ENCODE measurements at places on chromosomes 6 and 20.
A peak's percentile ranks its signal among the peaks of the same experiment; 100 is the strongest.

DNA sequence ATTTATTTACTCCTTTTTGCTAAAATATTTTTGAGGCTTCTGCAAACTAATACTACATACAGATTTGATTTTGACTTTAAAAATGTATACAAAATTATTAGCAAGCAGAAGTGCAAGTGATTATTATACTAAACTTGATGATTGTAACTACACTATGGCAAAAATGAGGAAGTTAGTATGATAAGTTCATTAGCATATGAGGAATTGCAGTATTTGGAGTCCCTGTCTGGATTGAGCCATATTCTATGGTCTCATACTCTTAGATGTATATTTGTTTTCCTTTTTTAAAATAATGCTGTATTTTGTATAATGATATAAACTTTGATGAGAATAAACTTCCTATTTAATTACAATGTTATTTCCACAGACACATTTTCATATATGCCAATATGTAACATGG is 13.9 kb downstream of the CRISP3 start:
- no peak for DNase-seq

DNA sequence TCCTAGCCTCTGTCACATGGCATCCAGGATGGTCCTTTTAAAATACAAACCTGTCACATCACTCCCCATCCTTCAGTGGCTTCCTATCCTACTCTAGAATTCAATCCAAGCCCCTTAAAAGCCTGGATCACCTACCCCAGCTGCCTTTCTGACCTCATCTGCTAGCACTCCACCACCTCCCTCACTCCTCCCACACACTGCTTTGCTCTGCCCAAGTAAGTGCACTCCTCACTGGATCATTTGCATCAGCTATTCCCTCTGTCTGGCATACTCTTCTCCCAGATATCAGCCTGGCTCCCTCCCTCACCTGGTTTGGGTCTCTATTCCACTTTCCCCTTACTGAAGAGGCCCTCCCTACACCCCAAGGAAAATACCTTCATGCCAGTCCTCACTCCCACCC is 10.5 kb downstream of the C6orf136 start:
- DNase-seq: no peak

- DNase-seq: no peak
Observed at GRCh38 chr6:156808287-156808686, 31.1 kb downstream of the ARID1B start.

GRCh38 chr6:16305788-16306187 is 67.4 kb downstream of the GMPR start:
- DNase-seq: no peak

DNA sequence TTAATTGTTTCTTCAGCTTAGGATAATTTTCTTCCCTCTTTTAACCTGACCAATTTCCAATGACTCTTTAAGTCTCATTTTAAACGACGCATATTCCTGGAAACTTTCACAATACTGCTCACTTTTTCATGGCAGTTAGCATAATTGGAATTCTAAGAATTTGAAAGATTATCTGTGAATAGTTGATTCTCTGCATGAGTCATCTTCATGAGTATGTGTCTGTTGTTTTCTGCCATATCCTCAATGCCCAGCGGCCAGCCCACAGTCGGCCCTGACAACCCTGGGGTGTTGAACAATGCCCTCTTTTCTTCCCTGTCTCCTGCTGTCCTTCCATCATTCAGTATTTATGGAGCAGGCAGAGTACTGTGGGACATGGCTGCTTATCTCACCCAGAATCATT is 554.2 kb downstream of the CDH26 start:
- no peak for DNase-seq

DNA sequence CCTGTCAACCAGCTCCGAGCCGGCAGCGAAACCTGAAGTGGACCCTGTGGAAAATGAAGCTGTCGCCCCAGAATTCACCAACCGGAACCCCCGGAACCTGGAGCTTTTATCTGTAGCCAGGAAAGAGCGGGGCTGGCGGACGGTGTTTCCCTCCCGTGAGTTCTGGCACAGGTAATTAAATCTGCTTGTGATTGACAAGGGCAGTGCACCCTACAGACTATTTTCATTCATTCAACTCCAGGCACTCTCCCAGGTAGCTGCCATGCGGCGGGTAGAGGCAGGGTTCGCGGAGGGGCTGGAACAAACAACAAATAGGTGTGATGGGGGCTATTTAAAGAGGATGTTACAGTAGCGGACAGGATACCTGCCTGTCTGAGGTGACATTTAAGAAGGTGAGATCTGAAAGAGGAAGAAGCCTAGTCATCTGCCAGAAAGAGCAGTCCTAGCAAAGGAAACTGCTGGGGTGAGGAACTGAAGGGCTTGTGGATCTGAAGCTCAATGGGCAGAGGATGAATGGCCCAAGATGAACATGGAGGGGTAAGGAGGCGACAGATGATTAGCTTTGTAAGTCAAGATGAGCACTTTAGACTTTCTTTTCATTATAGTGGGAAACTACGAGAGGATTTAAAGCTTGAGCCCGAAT is 810 bp downstream of the MRPL18 start:
- DNase-seq: peak; percentile 28

- DNase-seq: no peak
Observed at GRCh38 chr20:63919130-63919529, 24.2 kb downstream of the DNAJC5 start.

GRCh38 chr6:159118924-159119323 is 50.3 kb upstream of the FNDC1 start:
- DNase-seq: no peak

GRCh38 chr6:97462938-97463598 is 180.1 kb upstream of the MMS22L start:
- DNase-seq: no peak

- no peak for DNase-seq
Observed at GRCh38 chr6:27604986-27605385, 132.1 kb upstream of the ZNF184 start.

DNA sequence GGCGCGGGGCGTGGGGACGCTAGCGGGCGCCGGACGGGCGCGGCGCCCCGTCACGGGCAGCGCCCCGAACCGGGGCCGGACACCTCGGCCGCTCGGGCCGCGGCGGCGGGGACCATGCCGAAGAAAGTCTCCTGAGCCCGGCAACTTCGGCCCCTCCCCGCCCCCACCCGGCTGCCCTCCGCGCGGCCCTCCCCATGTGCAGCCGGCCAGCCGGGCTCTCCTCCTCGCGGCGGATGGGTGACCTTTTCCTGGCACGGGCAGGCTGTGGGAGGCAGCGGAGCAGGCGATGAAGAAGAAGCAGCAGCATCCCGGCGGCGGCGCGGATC is 278 bp downstream of the UST start:
- DNase-seq: peak; percentile 36

DNA sequence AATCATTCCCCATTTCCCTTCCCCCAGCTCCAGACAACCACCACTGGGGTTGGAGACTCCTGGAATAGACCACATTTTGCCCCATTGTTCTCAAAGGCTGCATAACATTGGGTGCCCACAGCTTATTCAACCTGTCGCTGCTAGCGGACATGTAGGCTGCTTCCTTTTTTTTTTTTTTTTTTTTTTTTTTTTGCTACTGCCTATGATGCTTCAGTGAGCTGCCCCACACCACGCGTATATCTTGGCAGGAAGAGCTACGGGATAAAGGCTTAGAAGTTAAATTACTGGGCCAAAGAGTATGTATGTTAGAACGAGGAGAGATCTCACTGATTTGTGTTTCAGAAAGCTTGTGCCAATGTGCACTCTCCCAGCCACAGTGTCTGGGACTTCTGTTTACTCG is 7.0 kb downstream of the LBP start:
- DNase-seq: no peak

DNA sequence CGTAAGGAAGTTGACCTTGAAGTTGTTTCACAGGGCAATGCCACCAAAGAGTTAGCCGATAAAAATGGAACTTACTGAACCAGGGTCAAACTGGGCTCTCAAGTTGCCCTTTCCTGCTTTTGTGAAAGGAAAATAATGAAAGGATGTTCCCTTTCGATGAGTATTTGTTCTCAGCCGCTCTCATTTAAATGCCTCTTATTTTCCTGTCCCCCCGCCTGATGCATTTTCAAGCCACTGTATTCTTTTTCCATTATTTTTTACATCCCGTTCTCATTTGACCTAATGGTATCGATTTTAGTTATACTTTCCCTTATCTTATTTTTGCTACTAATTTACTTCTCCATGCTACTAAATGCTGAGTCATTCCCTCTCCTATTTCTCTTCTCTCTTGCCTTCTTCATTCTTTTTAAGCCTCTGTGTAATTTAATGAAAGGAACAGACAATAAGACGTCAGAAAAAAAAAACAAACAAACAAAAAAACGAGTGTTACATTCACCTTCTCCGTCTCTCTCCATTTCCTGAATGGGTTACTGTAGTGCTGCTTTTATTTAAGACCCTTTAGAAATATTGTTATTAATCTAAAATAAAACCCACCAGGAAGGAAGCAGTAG is 655 bp upstream of the NDUFAF4 start:
- DNase-seq: no peak

- DNase-seq: no peak
Observed at GRCh38 chr6:35428421-35429149, 23.6 kb upstream of the FANCE start.

DNA sequence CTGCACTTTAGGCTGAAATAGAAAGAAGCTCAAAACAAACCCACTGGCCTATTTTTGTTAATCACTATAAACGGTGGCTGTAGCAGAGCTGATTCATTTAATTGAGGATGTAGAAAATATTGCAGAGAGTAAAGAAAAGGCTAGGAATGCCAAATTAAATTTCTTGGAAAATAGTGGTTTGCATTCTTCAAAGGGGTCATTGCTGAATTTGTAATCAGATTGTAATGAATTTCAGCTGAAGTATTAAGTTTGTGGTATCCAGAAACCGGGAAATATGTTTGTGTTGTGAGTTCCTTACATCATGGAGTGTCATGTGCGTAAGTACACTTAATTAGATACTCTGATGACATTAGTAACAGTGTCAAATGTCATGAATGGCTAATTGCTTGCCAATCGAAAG is 203.0 kb downstream of the SAMD5 start:
- DNase-seq: no peak

- no peak for DNase-seq
Observed at GRCh38 chr20:59810449-59811187, 122.8 kb downstream of the SYCP2 start.

- DNase-seq: no peak
Observed at GRCh38 chr6:156881687-156882629, 104.8 kb downstream of the ARID1B start.

DNA sequence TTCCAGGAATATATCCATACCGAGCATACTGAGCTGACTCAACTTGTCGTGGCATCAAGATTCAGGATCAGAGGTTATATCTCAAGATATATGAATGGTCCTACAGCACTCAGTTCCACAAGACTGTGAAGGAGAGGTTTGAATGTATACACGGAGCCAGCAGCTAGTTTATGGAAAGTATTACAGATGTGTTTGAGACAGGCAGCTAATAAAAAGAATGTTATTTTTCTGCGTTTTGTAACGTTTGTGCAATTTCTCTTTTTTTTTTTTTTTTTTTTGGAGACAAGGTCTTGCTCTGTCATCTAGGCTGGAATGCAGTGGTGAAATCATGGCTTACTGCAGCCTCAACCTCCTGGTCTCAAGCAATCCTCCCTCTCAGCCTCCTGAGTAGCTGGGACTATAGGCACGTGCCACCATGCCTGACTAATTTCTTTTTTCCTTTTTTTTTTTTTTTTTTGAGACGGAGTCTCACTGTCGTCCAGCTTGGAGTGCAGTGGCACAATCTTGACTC is 3.4 kb upstream of the FAM110A start:
- DNase-seq: no peak

GRCh38 chr20:5788385-5788895 is 38.2 kb downstream of the SHLD1 start:
- DNase-seq: peak; percentile 80

GRCh38 chr6:54198134-54198533 is 86.9 kb downstream of the MLIP start:
- DNase-seq: no peak

GRCh38 chr6:19851241-19852089 is 14.3 kb downstream of the ID4 start:
- DNase-seq: peak; percentile 14

Data from transverse colon (tissue), 4 donors.